ENCODE measurements at places on chromosomes 7 and 10. TPM values are rescaled to one million over a fixed set of nuclear protein-coding genes. Genes with fewer than 3 reads are reported as not detected.

The OR13A1 gene
- total RNA-seq: not detected

The NPSR1 gene
- total RNA-seq: not detected

The CH25H gene
- total RNA-seq: 0.09 TPM

The OR6V1 gene
- total RNA-seq: not detected

The NODAL gene
- not detected for total RNA-seq

The CUBN gene
- 0.05 TPM for total RNA-seq

The CPED1 gene
- total RNA-seq: not detected

The AZGP1 gene
- not detected for total RNA-seq

The DNAH11 gene
- 0.05 TPM for total RNA-seq

The PDGFA gene
- total RNA-seq: 31.2 TPM

The TNS3 gene
- 87.3 TPM for total RNA-seq

The ACTR3C gene
- total RNA-seq: not detected

The FFAR4 gene
- total RNA-seq: 0.27 TPM

The AKR1C8 gene
- total RNA-seq: not detected

The LIPK gene
- total RNA-seq: not detected

The RBP4 gene
- total RNA-seq: 9.3 TPM

The POLR2J2 gene
- 0.75 TPM for total RNA-seq

The TBXAS1 gene
- 11.0 TPM for total RNA-seq

The PDZD7 gene
- total RNA-seq: 1.2 TPM
